Mesothelial cell of epicardium (in vitro differentiated cells): ENCODE measurements at places on chromosomes 2 and 18. TPM values are rescaled to one million over a fixed set of nuclear protein-coding genes. Genes with fewer than 3 reads are reported as not detected.

MTCL1 gene
- total RNA-seq = 24.0 to 26.2 TPM (median 24.7 TPM) in 3 replicates

IMMT gene
- total RNA-seq = 70.4 to 74.2 TPM (median 72.6 TPM) in 3 replicates

GRCh38 chr2:40043191-40043590, 264.1 kb upstream of the THUMPD2 start:
- DNase-seq = no peak
- H3K36me3 ChIP-seq = no peaks in the 10 kb centered on the region
- peaks cover 13% of the 10 kb centered on the region for H3K27me3 ChIP-seq
- H3K4me3 ChIP-seq = no peak overlapping the region

DNA sequence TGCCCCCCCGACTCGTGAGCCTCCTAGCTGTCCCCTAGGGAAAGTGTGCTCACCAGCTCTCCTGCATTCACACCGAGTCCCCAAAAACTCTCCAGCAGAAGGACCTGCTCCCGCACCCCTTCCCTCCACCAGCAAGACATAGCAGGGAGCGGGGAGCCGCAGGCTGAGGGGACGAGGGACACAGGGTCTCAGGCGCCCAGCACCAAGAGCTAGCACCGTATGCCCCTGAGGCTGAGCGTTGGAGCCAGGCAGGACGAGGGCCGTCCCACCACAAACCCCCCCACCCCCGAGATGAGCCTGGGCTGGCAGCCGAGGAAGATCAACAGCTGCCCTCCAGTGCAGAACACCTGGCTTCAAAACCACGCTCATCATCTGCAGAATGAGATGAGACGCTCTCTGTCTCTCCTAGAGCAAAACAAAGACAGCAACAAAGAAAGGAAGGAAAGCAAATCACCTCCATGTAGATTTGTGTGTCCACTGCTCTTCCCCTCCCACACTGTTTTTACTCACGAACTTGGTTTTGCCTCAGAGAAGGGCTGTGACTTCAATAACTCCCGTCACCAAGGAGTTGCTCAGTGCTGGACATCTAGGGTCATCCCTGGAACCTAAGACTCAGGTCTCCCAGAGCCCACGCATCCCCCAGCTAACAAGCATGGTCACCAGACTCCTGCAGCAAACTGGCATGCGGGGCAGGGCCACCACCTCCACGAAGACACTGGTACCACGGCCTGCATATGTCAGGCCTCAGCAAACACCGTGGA, 39.7 kb upstream of the SALL3 start:
- no peak overlapping the region for H3K4me3 ChIP-seq
- H3K36me3 ChIP-seq = no peaks in the 10 kb centered on the region
- DNase-seq = no peak
- H3K27me3 ChIP-seq = peaks cover 28% of the 10 kb centered on the region

- H3K36me3 ChIP-seq = peaks cover 38% of the 10 kb centered on the region
- peak overlapping the region; percentile 15 for H3K27ac ChIP-seq
- H3K4me1 ChIP-seq = peaks cover 46% of the 10 kb centered on the region
- no peak overlapping the region for H3K4me3 ChIP-seq
- no peaks in the 10 kb centered on the region for H3K27me3 ChIP-seq
Measured at GRCh38 chr2:168500516-168500915, 44.4 kb downstream of the CERS6 start.

DNA sequence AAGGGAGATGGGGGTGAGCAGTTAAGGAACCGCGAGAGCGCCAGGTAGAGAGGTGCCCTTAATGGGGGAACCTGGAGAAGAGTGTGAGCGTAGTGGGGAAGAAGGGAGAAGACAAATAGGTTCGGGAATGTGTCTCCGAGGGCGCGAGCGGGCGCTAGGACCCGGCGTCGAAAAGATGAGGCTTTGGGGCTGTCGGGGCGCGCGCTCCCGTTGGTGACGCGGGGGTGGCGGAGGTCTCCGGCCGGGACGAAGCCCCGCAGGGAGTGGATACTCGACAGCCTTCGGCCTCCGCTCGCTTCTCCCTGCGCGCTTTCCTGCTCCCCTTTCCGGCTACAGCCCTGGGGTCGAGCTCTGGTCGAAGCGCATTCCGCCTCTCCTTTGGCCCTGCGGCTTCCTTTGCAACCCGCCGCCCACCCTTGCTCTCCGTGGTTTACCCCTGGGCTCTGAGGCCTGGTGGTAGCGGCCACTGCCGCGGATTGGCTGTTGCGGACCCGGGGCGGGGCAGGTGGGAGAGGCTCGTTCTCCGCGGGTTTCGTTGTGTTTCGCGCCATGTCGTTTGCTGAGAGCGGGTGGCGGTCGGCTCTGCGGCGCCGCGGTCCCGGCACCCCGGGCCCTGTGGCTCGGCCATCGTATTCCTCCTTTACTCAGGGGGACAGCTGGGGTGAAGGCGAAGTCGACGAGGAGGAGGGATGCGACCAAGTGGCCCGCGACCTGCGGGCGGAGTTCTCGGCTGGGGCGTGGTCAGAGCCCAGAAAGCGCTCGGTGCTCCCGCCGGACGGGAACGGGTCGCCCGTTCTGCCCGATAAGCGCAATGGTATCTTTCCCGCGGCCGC, at the start of gene ARL6IP6:
TSS of gene ARL6IP6 (plus strand) at position 545 of the 833 bp plus-strand sequence. CDS start at position 550, 5 bp downstream.
- peaks cover 41% of the 10 kb centered on the region for H3K4me1 ChIP-seq
- peak within 1 kb of the TSS; percentile 96 for H3K4me3 ChIP-seq
- H3K36me3 ChIP-seq = peaks cover 12% of the 10 kb centered on the region
- H3K27ac ChIP-seq = peak within 1 kb of the TSS; percentile 99

DNA sequence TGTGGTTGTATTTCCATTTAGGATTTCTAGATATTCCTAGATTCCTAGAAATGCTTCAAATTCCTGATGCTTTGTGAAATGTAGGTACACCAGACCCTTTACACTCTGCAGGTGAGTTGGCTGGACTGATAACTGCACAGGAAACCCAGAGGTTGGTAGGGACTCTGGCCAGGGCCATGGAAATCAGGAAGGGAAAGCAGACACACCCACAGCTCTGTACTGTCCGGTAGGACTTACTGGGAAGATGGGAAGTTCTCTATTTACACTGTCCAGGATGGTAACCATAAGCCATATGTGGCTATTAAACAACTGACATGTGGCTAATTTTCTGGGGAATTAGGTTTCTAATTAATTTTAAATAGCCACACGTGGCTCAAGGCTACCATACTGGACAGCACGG, 31.4 kb downstream of the NEMP2 start:
- H3K4me1 ChIP-seq = no peaks in the 10 kb centered on the region
- DNase-seq = no peak
- peaks cover 9% of the 10 kb centered on the region for H3K36me3 ChIP-seq
- H3K27ac ChIP-seq = no peak overlapping the region
- H3K27me3 ChIP-seq = no peaks in the 10 kb centered on the region

CTNNA2 gene
- total RNA-seq = 4.9 to 5.7 TPM (median 5.1 TPM) in 3 replicates

DNA sequence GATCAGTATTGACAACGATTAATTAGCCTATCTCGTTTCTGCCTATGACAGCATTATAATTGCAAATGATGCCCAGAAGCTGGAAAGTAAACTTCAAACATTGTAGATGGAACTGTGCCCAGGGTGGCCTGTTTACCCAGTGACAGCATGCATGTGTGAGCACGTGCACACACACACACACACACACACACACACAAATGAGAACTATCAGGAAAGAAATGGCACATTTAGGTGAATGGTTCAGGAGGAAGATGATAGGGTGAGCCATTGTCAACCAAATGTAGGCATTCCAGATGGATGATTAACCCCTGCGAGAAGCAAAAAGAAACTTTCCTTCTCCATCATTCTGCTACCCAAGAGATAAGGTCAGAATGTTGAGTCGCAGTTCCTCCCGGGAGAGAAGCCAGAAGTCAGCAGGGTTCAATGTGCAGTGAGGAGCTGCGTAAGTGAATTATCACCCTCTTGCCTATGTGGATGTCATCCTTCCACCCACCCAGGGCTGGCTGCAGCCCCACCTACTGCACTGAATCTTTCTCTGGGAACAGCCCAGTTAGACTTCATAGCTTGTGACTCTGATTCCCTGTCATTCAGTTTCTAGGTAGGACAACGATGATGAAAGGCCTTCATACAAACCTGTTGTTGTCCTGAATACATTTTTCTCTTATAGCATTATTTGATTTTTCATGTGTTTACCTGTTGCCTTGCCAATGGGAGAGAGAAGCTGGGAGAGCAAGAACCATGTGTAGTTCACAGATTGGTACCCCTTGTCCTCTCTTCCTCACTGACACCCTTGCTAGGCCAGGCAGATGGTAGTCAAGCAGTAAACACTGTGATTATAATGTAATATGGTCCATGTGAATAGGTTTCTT, 3.5 kb upstream of the APOB start:
- no peak overlapping the region for H3K27ac ChIP-seq
- H3K36me3 ChIP-seq = no peaks in the 10 kb centered on the region
- peaks cover 53% of the 10 kb centered on the region for H3K27me3 ChIP-seq
- DNase-seq = no peak
- peaks cover 8% of the 10 kb centered on the region for H3K4me1 ChIP-seq
- no peak overlapping the region for H3K4me3 ChIP-seq

DNA sequence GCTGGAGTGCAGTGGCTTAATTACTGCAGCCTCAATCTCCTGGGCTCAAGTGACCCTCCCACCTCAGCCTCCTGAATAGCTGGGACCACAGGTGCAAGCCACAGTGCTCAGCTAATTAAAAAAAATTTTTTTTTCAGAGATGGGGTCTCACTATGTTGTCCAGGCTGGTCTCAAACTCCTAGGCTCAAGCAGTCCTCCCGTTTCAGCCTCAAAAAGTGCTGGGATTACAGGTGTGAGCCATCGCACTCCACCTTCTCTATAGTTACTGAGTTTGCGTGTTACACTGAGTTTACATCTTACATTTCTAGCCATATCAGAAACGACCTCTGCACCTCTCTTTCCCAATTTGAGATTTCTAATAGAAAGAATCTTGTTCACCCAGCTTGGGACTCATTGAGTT, 53.6 kb upstream of the EML4 start:
- no peaks in the 10 kb centered on the region for H3K27me3 ChIP-seq
- no peak for DNase-seq
- H3K4me3 ChIP-seq = no peak overlapping the region
- H3K36me3 ChIP-seq = no peaks in the 10 kb centered on the region
- peaks cover 42% of the 10 kb centered on the region for H3K4me1 ChIP-seq

- no peaks in the 10 kb centered on the region for H3K27me3 ChIP-seq
- H3K4me1 ChIP-seq = peaks cover 11% of the 10 kb centered on the region
- no peak for DNase-seq
- no peaks in the 10 kb centered on the region for H3K36me3 ChIP-seq
- H3K27ac ChIP-seq = no peak overlapping the region
Measured at GRCh38 chr18:63104868-63105267, 214.7 kb downstream of the BCL2 start.

DNA sequence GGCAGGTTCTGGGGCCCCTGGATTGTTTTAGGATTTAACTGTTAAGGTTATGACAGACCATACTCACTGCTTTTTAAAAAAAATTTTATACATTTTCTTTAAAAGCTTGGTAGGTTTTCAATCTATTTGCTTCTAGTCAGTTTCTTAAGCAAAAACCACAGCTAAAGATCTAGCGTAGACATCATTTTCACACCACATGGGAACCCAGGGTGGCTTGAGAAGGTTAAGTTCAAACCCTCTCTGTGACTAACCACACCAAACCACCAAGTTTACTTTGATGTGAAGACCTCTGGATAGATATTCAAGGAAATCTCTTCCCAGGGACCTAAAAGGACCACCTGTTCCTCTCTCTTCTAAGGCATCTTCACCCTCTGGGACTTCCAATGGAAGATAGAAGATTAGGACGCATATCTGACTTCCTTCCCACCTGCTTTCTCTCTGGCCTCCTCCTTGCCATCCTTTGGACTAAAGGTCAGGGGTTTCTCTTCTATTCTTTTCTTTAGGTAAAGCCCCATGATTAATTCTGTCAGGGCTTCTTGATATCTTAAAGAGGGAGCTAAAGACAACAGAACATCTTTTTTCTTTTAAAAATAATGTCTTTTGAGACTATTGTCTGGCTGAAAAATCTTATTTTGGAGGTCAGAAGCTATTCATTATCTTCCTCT, 32.3 kb downstream of the FOSL2 start:
- H3K27me3 ChIP-seq = no peaks in the 10 kb centered on the region
- no peak overlapping the region for H3K4me3 ChIP-seq
- peaks cover 10% of the 10 kb centered on the region for H3K4me1 ChIP-seq
- no peak overlapping the region for H3K27ac ChIP-seq
- peaks cover 2% of the 10 kb centered on the region for H3K36me3 ChIP-seq

DNA sequence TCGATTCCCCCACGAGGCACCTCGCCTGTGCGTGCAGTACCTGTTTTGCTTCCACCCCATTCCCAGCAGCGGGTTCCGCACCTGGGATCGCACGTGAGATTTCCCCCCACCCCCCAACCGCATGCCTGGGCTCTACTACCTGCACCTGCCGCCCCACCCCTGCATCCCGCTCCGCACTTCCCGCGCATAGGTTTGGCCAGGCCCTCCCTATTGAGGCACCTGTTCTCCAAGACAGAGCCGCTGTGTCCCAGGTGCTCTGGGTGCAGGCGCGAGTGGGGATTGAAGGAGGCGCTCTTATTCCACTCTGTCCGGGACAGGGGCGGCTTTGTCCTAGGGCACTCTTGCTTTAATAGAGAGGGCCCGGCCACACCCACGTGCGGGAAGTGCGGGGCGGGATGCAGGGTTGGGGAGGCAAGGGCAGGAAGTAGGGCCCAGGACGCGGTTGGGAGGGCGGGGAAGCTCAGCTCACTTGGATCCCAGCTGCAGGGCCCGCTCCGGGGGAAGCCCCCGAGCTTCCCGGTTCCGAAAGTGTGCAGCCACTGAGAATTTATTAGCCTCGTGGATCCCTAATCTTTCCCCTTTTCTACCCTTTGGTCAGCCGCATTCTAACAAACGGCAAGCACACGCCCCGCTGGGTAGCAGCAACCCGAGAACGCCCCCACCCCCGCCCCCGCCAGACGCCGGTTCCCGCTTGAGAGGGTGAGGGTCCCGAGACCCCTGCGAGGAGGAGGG, 670 bp upstream of the MOCOS start:
- H3K27me3 ChIP-seq = peaks cover 39% of the 10 kb centered on the region
- peak overlapping the region; percentile 82 for H3K4me3 ChIP-seq
- H3K4me1 ChIP-seq = peaks cover 8% of the 10 kb centered on the region

DNA sequence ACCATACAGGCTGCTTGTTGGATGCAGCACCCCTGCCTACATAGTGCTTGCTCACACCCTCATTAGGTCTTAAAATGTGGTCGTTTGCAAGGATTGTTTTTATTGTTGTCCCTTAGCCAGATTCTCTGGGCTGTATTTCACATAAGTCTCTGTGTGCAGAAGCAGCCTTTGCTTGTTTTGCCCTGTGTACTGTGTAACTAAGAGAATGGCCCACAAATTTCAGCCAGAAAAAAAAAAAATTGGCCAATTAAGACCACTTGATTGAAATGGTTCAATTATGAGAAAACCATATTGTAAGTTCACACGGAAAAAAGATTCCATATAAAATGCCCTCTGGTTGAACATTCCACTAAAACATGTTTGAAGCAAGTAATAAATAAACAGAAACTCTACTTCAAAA, 377.1 kb upstream of the SOX11 start:
- no peak overlapping the region for H3K4me3 ChIP-seq
- H3K36me3 ChIP-seq = peaks cover 3% of the 10 kb centered on the region
- no peak overlapping the region for H3K27ac ChIP-seq
- DNase-seq = no peak
- H3K4me1 ChIP-seq = peaks cover 29% of the 10 kb centered on the region
- H3K27me3 ChIP-seq = no peaks in the 10 kb centered on the region
